Anterior cingulate cortex (tissue), 58 donors: ENCODE measurements at places on chromosomes 6 and 20.

DNA sequence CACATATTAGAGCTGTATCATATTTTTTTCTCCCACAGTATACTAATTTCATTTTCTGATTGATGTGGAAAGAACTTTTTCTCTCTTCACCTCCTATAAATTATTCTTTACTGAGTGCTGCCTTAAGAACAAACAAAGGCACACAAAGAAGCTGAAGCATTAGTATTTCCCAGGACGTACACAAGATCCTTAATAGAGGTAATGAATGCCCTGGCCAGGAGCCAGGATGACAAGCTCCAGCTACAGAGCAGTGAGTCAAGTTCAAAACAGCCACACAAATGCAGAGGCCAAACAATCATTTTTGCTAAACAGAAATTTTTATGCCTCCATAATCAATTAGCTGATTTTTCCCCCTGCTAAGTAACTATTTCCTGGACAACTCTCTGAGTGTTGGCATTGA, 639.6 kb downstream of the EPHA7 start:
- no peak for DNase-seq

DNA sequence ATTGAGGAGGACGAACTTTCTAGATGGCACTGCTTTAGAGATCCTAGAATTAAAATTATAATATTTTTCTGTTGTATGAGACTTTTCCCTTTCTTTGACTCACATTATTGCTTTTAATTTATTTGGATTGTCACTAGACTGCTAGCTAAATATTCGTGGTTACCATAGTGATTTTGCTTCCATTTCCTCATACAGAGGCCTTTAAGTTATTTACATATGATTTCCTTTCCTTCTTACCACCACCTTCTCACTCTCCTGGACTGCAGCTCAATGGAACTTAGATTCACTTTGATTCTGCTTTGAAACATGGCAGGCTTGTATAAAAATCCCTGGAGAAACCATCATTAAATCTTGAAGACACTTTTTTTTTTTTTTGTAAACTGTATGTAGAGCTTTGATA, 222.9 kb downstream of the LAMA2 start:
- DNase-seq = no peak

- no peak for DNase-seq
Observed at GRCh38 chr6:8375916-8376315, 59.4 kb downstream of the SLC35B3 start.

- no peak for DNase-seq
Observed at GRCh38 chr6:155854787-155855186, 399.1 kb upstream of the NOX3 start.

- peak; percentile 10 for DNase-seq
Observed at GRCh38 chr20:2859330-2860121, 13.8 kb upstream of the PTPRA start.

- DNase-seq = peak; percentile 56
Observed at GRCh38 chr6:24910961-24911725, 24.6 kb downstream of the RIPOR2 start.
